ENCODE measurements at places on chromosomes 1 and 21.

GRCh38 chr1:226287587-226287986 is 21.4 kb downstream of the LIN9 start:
- no peak for DNase-seq

- DNase-seq: no peak
These were observed 11.5 kb upstream of the NEXN start for GRCh38 chr1:77876884-77877283.

DNA sequence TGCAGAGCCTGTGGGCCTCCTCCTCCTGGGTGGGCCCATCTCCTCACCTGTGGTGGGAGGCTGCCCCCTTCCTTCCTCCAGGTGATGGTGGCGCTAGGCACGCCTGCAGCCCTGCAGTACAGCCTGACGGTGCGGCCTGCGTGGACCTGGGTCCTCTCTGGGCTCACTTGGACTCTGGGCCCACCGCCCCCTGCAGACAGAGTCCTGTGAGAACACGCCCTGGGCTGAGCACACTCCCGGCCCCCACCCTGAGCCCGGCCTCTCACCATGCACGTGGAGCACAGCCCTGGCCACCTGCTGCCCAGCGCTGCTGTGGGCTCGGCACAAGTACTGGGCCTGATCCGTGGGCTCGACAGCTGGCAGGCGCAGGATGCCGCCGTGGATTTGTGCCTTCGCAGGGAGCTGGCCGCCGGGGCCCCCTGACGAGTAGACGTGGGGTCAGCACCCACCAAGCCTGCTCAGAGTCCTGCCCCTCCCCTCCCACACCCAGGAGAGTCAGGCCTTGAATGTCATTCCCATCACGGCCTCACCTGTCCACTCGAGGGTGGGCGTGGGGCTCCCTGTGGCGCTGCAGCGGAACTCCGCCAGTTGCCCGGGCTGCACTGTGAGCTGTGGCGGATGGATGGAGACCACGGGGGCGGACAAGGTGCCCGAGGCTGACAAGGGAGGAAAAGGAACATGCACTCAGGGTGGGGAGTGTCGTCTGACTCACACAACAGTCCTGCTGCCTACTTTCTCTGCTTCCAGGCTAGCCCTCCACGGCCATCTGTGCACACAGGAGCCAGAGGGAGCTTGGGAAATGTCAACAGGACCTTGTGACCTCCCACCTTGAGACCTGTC is 43.4 kb downstream of the LDLRAD2 start:
- DNase-seq: no peak

GRCh38 chr1:219085988-219086387 is 87.7 kb upstream of the LYPLAL1 start:
- no peak for DNase-seq

GRCh38 chr21:26553898-26554297 is 19.2 kb downstream of the CYYR1 start:
- no peak for DNase-seq

DNA sequence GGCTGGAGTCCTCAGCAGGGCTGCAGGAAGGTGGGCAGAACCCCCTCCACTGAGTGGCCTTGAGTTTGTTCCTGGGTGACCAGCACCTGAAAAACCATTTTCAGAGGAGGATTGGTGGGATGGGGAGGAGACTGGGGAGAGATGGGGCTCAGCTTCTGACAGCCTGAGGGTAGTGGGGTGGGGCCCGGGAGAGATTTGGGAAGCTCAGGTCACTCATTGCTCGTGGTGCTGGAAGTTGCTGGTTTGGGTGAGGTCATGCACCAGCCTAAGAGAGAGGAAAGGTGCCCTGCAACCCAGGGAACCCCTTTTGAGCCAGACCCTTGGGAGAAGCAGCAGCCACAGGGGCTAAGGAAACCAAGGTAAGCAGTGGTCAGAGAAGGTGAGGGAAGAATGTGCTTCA is 100.8 kb downstream of the EBNA1BP2 start:
- DNase-seq: no peak

DNA sequence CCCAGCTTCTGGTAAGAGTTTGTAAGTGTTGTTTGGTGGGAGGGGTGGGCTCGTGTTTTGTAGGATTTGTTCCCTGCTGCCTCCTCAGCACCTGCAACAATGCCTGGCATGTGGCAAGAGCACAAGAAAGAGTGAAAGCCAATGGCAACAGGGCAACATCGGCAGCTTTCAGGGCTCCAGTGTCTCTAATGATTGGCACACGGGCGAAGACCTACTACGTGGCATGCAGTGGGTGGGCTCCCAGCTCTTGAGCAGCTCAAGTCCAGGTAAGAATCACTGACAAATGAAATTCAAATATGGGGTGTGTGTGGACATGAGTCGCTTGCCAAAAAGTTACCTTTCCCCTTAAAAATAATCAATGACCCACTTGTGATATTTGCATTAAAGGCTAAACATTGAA is 23.9 kb upstream of the SLC1A7 start:
- DNase-seq: no peak

- DNase-seq: no peak
These were observed 117.7 kb downstream of the NUF2 start for GRCh38 chr1:163439471-163439870.

GRCh38 chr21:31714741-31715365 is 17.1 kb downstream of the SCAF4 start:
- no peak for DNase-seq

- no peak for DNase-seq
These were observed 31.9 kb upstream of the TACSTD2 start for GRCh38 chr1:58608945-58609344.

DNA sequence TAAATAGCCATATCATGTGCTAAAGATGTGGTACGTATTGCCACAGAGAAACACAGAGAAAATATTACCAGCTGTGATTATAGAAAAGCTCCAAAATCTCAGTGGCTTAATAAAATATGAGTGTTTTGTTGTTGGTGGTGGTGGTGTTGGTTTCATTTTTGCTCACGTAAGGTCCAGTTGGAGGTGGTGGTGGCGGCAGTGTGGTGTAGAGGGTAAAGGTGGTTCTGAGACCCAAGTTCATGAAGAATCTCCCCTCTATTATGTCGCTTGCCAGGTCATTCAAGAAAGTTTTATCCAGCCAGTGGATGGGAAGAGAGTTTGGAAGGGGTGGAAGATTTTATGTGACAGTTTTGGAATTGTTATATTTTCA is 217.6 kb upstream of the SAMSN1 start:
- no peak for DNase-seq

- no peak for DNase-seq
These were observed 26.4 kb downstream of the LHX4 start for GRCh38 chr1:180256341-180257027.

GRCh38 chr1:224505454-224506093 is 71.0 kb upstream of the WDR26 start:
- DNase-seq: no peak

All from CD8-positive, alpha-beta T cell (primary cell).